ENCODE measurements at places on chromosomes 11 and 22.

DNA sequence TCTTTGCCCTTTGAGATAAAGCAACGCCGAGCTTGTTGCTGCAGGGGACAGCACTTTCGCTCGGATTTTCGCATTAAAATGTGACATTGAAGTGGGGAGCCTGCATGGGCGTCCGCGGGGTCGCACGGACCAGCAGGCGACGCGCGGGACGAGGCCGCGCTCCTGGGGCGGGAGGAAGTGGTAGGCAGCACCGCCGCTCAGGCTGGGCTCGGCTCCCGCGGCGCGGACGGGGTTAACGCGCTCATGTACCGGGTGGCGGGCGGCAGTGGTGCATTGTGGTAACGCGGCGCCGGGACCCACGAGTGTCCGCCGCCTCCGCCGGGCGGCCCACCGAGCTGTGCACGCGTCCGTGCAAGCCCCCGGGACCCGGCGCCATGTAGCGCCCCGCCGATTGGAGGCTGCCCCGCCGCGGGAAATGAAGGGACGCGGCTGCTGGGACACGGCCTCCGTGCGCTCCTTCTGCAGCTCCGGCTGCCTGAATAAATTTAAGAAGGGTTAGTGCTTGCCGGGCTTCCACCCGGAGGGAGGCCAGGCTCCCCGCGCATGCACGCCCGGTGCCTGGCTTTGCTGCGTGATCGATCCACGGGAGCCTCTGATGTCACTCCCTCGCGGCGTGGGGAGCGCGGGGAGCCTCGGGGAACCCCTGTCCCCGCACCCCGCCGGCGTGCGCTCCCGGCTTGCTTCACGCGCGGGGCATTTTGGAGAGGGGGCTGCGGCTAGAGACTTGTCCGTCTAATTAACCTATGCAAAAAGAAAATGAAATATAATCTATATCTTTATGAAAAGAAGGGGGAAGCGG is 127.7 kb downstream of the OSBP2 start:
- no peaks in the 10 kb centered on the region for H3K36me3 ChIP-seq
- H3K27ac ChIP-seq, result no peak overlapping the region
- H3K4me1 ChIP-seq, result peaks cover 8% of the 10 kb centered on the region
- no peak for DNase-seq
- H3K4me3 ChIP-seq, result peak overlapping the region; percentile 36

DNA sequence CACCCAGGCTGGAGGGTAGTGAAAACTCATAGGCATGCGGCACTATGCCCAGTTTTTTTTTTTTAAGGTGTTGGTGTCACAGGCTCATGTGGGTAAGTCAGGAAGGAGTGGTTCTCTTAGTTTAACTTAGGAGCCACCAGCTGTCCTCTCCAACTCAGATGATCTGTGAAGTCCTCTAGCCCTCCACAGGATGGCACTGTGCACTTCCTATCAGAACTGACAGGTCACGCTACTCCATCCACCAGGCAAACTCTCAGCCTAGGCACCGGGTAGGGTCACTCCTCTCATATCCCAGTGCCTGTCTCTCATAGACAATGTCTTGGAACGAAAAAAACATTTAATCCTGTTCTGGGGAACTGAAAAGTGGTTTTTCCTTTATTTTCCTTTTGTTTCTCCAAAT is 16.5 kb downstream of the NAP1L4 start:
- no peaks in the 10 kb centered on the region for H3K27me3 ChIP-seq
- H3K4me1 ChIP-seq, result no peaks in the 10 kb centered on the region
- no peak overlapping the region for H3K4me3 ChIP-seq
- H3K27ac ChIP-seq, result no peak overlapping the region

- peaks cover 13% of the 10 kb centered on the region for H3K36me3 ChIP-seq
- DNase-seq, result no peak
- no peak overlapping the region for H3K27ac ChIP-seq
- no peaks in the 10 kb centered on the region for H3K27me3 ChIP-seq
- H3K4me3 ChIP-seq, result no peak overlapping the region
These were observed 52.5 kb downstream of the GRAMD4 start for GRCh38 chr22:46672731-46673130.

GRCh38 chr11:129265125-129265788 is 73.1 kb upstream of the ARHGAP32 start:
- no peak for DNase-seq
- no peaks in the 10 kb centered on the region for H3K27me3 ChIP-seq
- no peaks in the 10 kb centered on the region for H3K36me3 ChIP-seq
- H3K4me3 ChIP-seq, result no peak overlapping the region
- H3K4me1 ChIP-seq, result peaks cover 9% of the 10 kb centered on the region
- H3K27ac ChIP-seq, result no peak overlapping the region

DNA sequence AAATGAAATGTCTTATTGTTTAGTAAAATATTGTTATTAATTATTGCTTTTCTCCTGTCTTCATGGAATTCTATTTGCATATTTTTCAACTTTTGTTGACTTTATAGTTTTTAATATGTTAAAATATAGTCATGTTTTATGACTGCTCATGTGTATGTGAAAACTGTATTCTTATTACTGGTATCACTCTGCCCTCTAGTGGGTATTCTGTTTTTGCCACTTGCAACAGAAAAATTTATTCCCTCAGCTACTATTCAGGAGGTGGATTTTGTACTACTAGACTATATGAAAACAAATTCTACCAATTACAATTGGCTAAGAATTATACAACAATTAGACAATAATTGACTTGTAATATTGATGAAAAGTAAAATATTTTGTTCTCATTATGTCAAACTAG is 45.0 kb downstream of the OR4C6 start:
- no peak for DNase-seq
- no peaks in the 10 kb centered on the region for H3K4me1 ChIP-seq
- no peaks in the 10 kb centered on the region for H3K27me3 ChIP-seq
- H3K4me3 ChIP-seq, result no peak overlapping the region
- H3K27ac ChIP-seq, result no peak overlapping the region

- H3K4me1 ChIP-seq, result no peaks in the 10 kb centered on the region
- H3K4me3 ChIP-seq, result no peak overlapping the region
- H3K27ac ChIP-seq, result no peak overlapping the region
- H3K36me3 ChIP-seq, result no peaks in the 10 kb centered on the region
- no peaks in the 10 kb centered on the region for H3K27me3 ChIP-seq
- no peak for DNase-seq
These were observed 10.5 kb downstream of the EMID1 start for GRCh38 chr22:29216011-29216872.

DNA sequence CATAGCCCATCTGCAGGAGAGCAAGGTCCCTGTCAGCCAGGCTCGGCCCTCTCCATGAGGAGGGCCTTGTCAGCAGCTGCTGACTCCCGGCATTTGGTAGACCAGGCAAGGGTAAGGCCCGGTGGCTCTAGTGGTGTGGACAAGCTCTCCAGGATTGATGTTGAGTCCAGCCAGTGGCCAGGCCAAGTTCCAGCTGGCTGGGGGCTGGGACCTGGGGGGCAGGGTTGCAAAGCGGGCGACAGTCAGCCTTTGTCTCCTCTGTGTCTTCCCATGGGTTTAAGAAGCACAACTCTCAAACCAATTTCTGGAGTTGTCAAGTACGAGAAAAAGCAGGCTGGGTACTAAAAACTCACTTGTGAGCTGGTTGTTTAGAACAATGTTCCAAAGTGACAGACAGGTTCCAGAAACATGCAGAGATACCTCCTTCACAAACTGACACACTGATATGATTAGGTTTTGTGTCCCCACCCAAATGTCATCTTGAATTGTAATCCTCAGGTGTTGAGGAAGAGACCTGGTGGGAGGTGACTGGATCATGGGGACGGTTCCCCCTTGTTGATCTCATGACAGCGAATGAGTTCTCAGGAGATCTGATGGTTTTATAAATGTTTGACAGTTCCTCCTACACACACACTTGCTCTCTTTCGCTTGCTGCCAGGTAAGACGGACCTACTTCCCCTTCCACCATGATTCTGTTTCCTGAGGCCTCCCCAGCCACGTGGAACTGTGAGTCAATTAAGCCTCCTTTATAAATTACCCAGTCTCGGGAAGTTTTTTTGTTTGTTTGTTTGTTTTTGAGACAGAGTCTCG is 52.3 kb upstream of the SERPIND1 start:
- H3K4me3 ChIP-seq, result no peak overlapping the region
- H3K4me1 ChIP-seq, result no peaks in the 10 kb centered on the region
- H3K36me3 ChIP-seq, result peaks cover 40% of the 10 kb centered on the region
- no peak overlapping the region for H3K27ac ChIP-seq
- H3K27me3 ChIP-seq, result no peaks in the 10 kb centered on the region

GRCh38 chr11:91913407-91913806 is 311.2 kb upstream of the FAT3 start:
- no peaks in the 10 kb centered on the region for H3K36me3 ChIP-seq
- H3K4me1 ChIP-seq, result no peaks in the 10 kb centered on the region
- no peaks in the 10 kb centered on the region for H3K27me3 ChIP-seq
- DNase-seq, result no peak

DNA sequence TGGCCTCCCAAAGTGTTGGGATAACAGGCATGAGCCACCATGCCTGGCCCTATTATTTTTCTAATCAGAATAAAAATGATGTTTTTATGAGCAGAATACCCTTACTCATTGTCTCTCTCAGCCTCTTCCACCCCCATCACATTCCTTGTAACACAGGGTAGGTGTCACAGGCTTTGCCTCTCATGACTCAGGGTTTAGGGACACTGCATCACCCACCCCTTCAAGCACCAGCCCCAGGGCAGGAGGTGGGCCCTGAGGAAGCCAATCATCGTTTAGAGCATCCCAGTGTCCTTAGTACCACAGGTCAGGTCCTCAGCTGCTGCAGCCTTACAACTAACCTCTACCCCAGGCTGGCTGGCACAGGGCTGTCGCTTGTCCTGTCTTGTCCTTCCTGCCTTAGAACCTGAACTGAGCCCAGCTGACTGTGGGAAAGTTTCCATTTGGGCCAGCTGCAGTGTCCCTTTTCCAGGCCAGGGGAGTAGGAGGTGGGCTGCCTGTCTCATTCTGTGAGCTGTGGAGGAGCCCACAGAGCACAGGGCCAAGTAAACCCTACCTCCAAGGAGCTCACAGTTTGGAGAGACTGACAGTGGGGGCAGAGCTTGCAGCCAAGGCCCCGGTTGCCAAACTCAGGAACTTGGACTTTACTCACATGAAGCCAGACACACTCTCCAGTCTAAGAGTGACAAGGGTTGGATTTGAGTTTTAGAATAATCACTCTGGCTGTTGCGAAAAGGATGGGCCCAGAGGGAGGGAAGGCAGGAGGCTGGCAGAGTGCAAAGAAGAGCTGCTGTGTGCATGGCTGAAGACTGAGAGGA is 19.5 kb upstream of the UVRAG start:
- no peak for DNase-seq
- no peak overlapping the region for H3K27ac ChIP-seq
- no peaks in the 10 kb centered on the region for H3K27me3 ChIP-seq
- H3K36me3 ChIP-seq, result no peaks in the 10 kb centered on the region

- no peak for DNase-seq
- H3K27me3 ChIP-seq, result no peaks in the 10 kb centered on the region
- H3K4me3 ChIP-seq, result no peak overlapping the region
- peaks cover 21% of the 10 kb centered on the region for H3K4me1 ChIP-seq
- no peaks in the 10 kb centered on the region for H3K36me3 ChIP-seq
These were observed 25.5 kb downstream of the NAV2 start for GRCh38 chr11:19738124-19738523.

GRCh38 chr11:64572143-64572542 is 18.9 kb upstream of the SLC22A12 start:
- H3K27ac ChIP-seq, result no peak overlapping the region
- no peaks in the 10 kb centered on the region for H3K4me1 ChIP-seq
- no peak for DNase-seq
- H3K36me3 ChIP-seq, result no peaks in the 10 kb centered on the region
- no peak overlapping the region for H3K4me3 ChIP-seq

GRCh38 chr11:34380696-34381095 is 22.9 kb upstream of the ABTB2 start:
- no peak overlapping the region for H3K4me3 ChIP-seq
- H3K27me3 ChIP-seq, result no peaks in the 10 kb centered on the region
- no peaks in the 10 kb centered on the region for H3K4me1 ChIP-seq
- H3K36me3 ChIP-seq, result no peaks in the 10 kb centered on the region
- DNase-seq, result no peak

DNA sequence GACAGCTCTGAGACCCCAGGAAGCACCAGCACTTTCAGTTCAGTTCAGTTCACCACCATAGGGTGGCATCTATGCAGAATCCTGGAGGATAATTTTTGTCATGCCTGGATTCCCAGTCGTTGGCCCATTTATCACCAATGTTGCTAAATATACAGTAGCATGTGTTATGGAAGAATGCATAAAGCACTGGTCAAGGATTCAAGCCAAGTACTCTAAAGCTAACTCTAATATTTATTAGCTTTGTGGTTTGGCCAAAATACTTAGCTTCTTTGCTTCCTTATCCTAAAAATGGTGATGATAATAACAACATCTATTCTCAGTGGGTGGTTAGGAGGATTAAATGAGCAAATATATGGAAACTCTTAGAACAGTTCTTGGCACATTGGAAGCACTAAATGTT is 294.7 kb upstream of the ZC3H12C start:
- H3K36me3 ChIP-seq, result no peaks in the 10 kb centered on the region
- no peaks in the 10 kb centered on the region for H3K27me3 ChIP-seq
- DNase-seq, result no peak
- H3K4me3 ChIP-seq, result no peak overlapping the region
- H3K4me1 ChIP-seq, result no peaks in the 10 kb centered on the region

DNA sequence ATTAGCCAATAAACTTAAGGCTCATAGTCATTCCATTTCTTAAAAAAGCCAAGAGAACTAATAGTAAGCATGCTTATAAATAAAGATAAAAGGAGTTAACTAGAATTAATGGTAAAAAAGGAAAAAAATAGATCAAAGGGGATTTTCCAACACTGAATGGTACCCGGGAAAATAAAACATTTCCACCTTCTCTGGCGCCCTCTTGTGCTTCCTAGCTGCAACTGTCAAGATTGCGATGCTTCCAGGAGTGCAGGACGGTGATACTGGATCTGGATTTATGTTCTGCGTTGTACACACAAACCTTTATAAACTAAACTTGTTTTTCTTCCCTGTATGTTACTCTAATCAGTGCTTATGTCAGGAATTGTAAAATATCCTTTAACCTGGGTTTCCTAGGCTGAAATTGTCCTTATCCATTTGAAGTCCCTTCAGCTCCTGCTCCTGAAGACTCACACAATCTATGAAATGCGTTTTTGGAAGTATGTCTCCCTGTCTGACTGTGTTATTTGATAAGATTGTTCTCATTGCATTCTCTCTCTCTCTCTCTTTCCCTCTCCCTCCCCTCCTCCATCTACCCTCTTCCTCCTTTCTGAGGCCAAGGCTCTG is 9.6 kb upstream of the HTATIP2 start:
- no peaks in the 10 kb centered on the region for H3K4me1 ChIP-seq
- H3K36me3 ChIP-seq, result no peaks in the 10 kb centered on the region
- no peak for DNase-seq
- H3K4me3 ChIP-seq, result no peak overlapping the region

GRCh38 chr22:22759371-22759770 is 115.0 kb downstream of the GGTLC2 start:
- DNase-seq, result no peak
- no peak overlapping the region for H3K4me3 ChIP-seq
- no peaks in the 10 kb centered on the region for H3K36me3 ChIP-seq
- no peaks in the 10 kb centered on the region for H3K4me1 ChIP-seq
- no peaks in the 10 kb centered on the region for H3K27me3 ChIP-seq
- H3K27ac ChIP-seq, result no peak overlapping the region

- no peaks in the 10 kb centered on the region for H3K4me1 ChIP-seq
- no peak overlapping the region for H3K27ac ChIP-seq
- H3K27me3 ChIP-seq, result no peaks in the 10 kb centered on the region
- H3K4me3 ChIP-seq, result no peak overlapping the region
These were observed 19.9 kb downstream of the TP53I11 start for GRCh38 chr11:44930588-44931302.

- H3K4me3 ChIP-seq, result no peak overlapping the region
- no peaks in the 10 kb centered on the region for H3K4me1 ChIP-seq
- no peak for DNase-seq
- no peaks in the 10 kb centered on the region for H3K27me3 ChIP-seq
- H3K27ac ChIP-seq, result no peak overlapping the region
These were observed 133.5 kb downstream of the COMMD9 start for GRCh38 chr11:36155770-36156160.
